ENCODE measurements at places on chromosomes 1 and 21. TPM values are rescaled to one million over a fixed set of nuclear protein-coding genes. Genes with fewer than 3 reads are reported as not detected.
A peak's percentile ranks its signal among the peaks of the same experiment; 100 is the strongest.

SYT14 gene
- not detected for total RNA-seq

ITGB3BP gene
- total RNA-seq, result 59.5 TPM

NBPF6 gene
- total RNA-seq, result 0.12 TPM

LCE1E gene
- not detected for total RNA-seq

FCGR2B gene
- total RNA-seq, result not detected

FGR gene
- 0.24 TPM for total RNA-seq

CA6 gene
- total RNA-seq, result 0.26 TPM

OR2T29 gene
- not detected for total RNA-seq

CRYBG2 gene
- total RNA-seq, result 1.6 TPM

- DNase-seq, result no peak
- no peaks in the 10 kb centered on the region for H3K36me3 ChIP-seq
- no peak overlapping the region for H3K4me3 ChIP-seq
- peaks cover 17% of the 10 kb centered on the region for H3K4me1 ChIP-seq
Observed at GRCh38 chr1:218355278-218355677, 10.1 kb downstream of the TGFB2 start.

DNA sequence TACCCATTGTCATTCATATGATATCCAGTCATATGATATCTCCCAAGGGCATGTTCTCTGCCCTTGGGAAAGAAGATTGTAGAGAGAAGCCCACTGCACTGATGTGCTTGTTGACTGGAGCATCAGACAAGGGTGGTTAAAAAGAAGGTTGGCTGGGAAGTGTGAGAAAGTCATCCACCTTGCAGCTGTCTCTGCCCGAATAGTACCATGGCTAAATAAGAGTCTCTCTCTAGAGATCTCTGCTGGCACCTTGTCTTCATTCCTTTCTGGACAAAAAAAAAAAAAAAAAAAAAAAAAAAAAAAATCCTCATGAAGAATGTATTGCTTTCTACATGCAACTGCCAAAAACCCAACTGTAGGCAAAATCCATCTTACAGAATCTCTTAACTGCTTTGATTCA is 349.7 kb upstream of the ESRRG start:
- no peak overlapping the region for H3K27ac ChIP-seq
- H3K27me3 ChIP-seq, result no peaks in the 10 kb centered on the region
- H3K36me3 ChIP-seq, result no peaks in the 10 kb centered on the region

- no peak overlapping the region for H3K4me3 ChIP-seq
- no peak overlapping the region for H3K27ac ChIP-seq
- no peaks in the 10 kb centered on the region for H3K27me3 ChIP-seq
- no peaks in the 10 kb centered on the region for H3K36me3 ChIP-seq
- no peak for DNase-seq
Observed at GRCh38 chr1:59692591-59692990, 122.2 kb upstream of the HOOK1 start.

DNA sequence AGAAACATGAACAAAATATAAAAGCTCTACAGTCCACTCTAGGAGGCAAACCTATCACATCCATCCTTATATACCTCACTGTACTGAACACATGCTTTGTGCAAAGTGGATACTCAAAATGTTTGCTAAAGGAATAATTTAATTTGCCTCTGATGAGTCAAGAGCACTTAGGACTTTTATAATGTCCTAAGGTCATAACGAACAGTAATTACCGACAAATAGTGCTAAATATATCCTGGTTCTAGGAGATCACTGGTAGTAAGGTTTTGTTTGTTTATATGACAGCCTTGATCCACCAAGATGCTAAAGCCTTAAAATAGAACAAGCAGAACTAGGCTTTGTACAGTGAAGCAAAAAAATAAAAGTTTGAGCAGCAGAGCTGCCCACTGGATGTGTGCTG is 70.6 kb downstream of the GADD45A start:
- H3K27ac ChIP-seq, result no peak overlapping the region
- no peaks in the 10 kb centered on the region for H3K36me3 ChIP-seq
- H3K27me3 ChIP-seq, result peaks cover 7% of the 10 kb centered on the region
- no peak for DNase-seq

- H3K4me1 ChIP-seq, result peaks cover 19% of the 10 kb centered on the region
- peak; percentile 2 for DNase-seq
- no peak overlapping the region for H3K27ac ChIP-seq
- no peak overlapping the region for H3K4me3 ChIP-seq
- H3K36me3 ChIP-seq, result peaks cover 3% of the 10 kb centered on the region
- no peaks in the 10 kb centered on the region for H3K27me3 ChIP-seq
Observed at GRCh38 chr1:25649505-25650288, 33.1 kb downstream of the MAN1C1 start.

GRCh38 chr1:211479624-211480023 is 12.3 kb downstream of the RD3 start:
- H3K27ac ChIP-seq, result no peak overlapping the region
- no peak for DNase-seq
- no peak overlapping the region for H3K4me3 ChIP-seq
- H3K27me3 ChIP-seq, result peaks cover 15% of the 10 kb centered on the region
- no peaks in the 10 kb centered on the region for H3K4me1 ChIP-seq
- H3K36me3 ChIP-seq, result no peaks in the 10 kb centered on the region

GRCh38 chr1:80054129-80054528 is 1047.6 kb upstream of the ADGRL4 start:
- H3K27ac ChIP-seq, result no peak overlapping the region
- H3K36me3 ChIP-seq, result no peaks in the 10 kb centered on the region
- no peak for DNase-seq

GRCh38 chr21:45379171-45379900 is 25.6 kb upstream of the COL18A1 start:
- no peak for DNase-seq
- H3K4me3 ChIP-seq, result no peak overlapping the region
- H3K27ac ChIP-seq, result no peak overlapping the region
- peaks cover 24% of the 10 kb centered on the region for H3K27me3 ChIP-seq

- H3K27ac ChIP-seq, result peak overlapping the region; percentile 99
- peak overlapping the region; percentile 26 for H3K4me3 ChIP-seq
- DNase-seq, result peak; percentile 68
- no peaks in the 10 kb centered on the region for H3K27me3 ChIP-seq
- peaks cover 7% of the 10 kb centered on the region for H3K36me3 ChIP-seq
- H3K4me1 ChIP-seq, result peaks cover 75% of the 10 kb centered on the region
Observed at GRCh38 chr1:26289158-26290059, 9.5 kb downstream of the SH3BGRL3 start.

DNA sequence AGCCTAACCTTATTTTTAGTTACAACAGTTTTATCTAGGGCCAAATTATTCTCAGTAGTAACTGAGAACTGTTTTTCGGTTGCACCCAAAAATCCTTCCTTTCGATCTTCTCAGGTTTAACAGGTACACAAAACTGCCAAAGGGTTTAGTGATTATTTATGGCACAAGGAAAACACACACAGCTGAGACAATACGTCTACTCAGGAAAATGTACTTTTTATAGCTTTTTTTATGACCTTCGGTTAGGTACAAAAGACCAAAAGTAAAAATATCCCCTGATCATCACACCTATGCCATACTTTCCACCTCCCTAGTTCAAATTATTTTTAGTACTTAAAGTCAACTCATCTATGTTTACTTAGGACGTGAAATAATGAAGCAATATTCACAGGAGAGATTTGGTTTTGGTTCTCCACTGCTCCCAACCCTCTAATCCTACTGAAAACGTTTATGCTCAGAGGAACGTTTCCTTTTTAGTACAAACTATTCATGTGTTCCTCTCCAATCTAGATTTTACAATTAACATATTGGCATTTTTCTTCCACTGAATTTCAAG is 48.7 kb downstream of the TTLL7 start:
- H3K27me3 ChIP-seq, result peaks cover 3% of the 10 kb centered on the region
- DNase-seq, result no peak
- no peaks in the 10 kb centered on the region for H3K4me1 ChIP-seq
- no peak overlapping the region for H3K27ac ChIP-seq

DNA sequence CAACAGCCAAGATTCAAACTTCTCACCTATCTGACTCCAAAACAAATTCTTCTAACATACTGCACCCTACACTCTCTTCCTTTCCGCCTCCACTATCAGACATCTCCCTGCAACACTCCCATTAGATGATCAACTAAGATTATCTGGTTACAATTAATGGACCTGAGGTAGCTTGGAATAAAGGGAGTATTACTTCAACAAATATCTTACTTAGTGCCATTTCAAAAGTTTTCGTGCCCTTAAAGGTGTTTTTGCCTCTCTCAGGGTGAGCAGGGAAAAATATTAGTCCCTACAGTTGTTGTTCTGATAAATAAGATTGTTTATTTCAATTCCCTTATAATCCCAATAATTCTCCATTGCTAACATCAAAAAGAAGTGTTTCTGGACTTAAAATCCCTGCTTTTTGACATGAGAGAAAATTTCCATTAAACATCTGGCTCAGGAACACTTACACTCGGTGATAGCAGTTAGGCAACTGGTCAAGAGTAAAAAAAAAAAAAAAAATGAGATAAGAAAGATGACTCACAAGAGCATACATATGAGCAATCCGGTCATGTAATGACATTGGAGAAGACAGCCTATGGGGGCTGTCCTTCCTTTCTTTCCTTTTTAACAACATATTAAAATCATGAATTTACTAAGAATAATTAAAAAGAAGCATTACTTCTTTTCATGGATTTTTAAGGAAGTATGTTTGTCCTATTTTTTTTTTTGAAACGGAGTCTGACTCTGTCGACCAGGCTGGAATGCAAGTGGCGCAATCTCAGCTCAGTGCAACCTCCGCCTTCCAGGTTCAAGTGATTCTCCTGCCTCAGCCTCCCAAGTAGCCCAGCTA is 7.6 kb downstream of the RSBN1 start:
- peaks cover 76% of the 10 kb centered on the region for H3K4me1 ChIP-seq
- H3K27me3 ChIP-seq, result no peaks in the 10 kb centered on the region
- no peak for DNase-seq
- peaks cover 13% of the 10 kb centered on the region for H3K36me3 ChIP-seq
- H3K27ac ChIP-seq, result no peak overlapping the region

GRCh38 chr1:219123036-219123435 is 50.6 kb upstream of the LYPLAL1 start:
- no peak for DNase-seq
- H3K27me3 ChIP-seq, result no peaks in the 10 kb centered on the region
- no peak overlapping the region for H3K4me3 ChIP-seq
- no peaks in the 10 kb centered on the region for H3K36me3 ChIP-seq
- H3K4me1 ChIP-seq, result no peaks in the 10 kb centered on the region
- no peak overlapping the region for H3K27ac ChIP-seq

GRCh38 chr1:25011943-25012638 is 82.0 kb upstream of the RUNX3 start:
- no peak overlapping the region for H3K4me3 ChIP-seq
- DNase-seq, result no peak
- no peaks in the 10 kb centered on the region for H3K27me3 ChIP-seq
- H3K4me1 ChIP-seq, result peaks cover 36% of the 10 kb centered on the region

Data from activated CD4-positive, alpha-beta memory T cell treated with anti-CD3 and anti-CD28 coated beads for 36 hours (primary cell).